ENCODE measurements at places on chromosomes 16 and 17. TPM values are rescaled to one million over a fixed set of nuclear protein-coding genes. Genes with fewer than 3 reads are reported as not detected.
A peak's percentile ranks its signal among the peaks of the same experiment; 100 is the strongest.

The COX6A2 gene
- total RNA-seq, result not detected

GRCh38 chr16:27374804-27375425 lies 27.1 kb upstream of the IL21R start:
- peak; percentile 87 for DNase-seq

The RSAD1 gene
- total RNA-seq, result 22.0 TPM

The TTC19 gene
- total RNA-seq, result 35.9 TPM

The SPATA32 gene
- total RNA-seq, result not detected

The IL34 gene
- total RNA-seq, result 0.42 TPM

The DGKE gene
- total RNA-seq, result 2.8 TPM

The TMEM231 gene
- 14.1 TPM for total RNA-seq

The GPR139 gene
- total RNA-seq, result not detected

DNA sequence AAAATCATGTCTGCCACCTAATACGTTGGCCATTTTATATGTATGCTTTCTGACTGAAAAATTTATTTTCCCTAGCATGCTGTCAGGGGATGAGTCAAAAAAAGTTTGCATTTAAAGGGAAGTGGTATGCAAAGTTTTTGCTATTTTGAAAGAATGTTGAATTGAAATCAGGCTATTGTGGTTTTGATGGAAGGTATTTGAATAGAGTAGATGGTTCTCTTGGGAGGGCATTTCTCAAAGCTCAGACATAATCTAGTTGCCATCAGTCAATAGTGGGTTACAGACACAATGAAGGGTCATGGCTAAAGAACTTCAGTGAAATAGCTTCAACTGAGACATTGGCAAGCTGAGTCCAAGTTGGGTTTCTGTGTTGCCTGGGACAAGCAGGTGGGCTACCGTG lies 102.4 kb downstream of the MAP2K6 start:
- no peak for DNase-seq

- peak; percentile 36 for DNase-seq
Observed at GRCh38 chr16:31200821-31201568, 1.6 kb downstream of the PYCARD start.

The TBC1D3C gene
- not detected for total RNA-seq

The GAS2L2 gene
- total RNA-seq, result 0.27 TPM

The OR2C1 gene
- not detected for total RNA-seq

DNA sequence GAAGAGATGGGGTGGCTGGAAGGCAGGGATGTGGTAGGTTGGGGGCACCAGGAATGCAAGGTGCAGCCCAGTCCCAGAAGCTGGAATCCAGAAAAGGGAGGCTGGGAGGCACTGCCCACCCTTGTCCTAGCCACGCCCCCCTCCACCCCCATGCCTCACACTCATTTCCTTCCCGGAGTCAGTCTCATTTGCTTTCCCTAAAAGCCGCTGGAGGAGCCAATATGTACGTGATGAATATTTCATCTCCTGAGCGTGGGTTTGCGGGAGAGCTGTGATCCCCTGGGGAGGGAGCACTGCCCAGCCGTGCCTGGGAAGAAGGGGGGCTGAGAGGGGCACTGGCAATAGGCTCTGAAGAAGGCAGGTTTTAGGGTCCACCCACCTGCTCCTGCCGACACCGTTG lies 124.5 kb upstream of the LHX1 start:
- DNase-seq, result no peak

- no peak for DNase-seq
Observed at GRCh38 chr17:2174468-2175293, 119.8 kb downstream of the HIC1 start.

All from glutamatergic neuron (in vitro differentiated cells).